ENCODE measurements at places on chromosomes 7 and 10.

GRCh38 chr10:132704008-132704814, 81.7 kb downstream of the NKX6-2 start:
- no peak for DNase-seq

DNA sequence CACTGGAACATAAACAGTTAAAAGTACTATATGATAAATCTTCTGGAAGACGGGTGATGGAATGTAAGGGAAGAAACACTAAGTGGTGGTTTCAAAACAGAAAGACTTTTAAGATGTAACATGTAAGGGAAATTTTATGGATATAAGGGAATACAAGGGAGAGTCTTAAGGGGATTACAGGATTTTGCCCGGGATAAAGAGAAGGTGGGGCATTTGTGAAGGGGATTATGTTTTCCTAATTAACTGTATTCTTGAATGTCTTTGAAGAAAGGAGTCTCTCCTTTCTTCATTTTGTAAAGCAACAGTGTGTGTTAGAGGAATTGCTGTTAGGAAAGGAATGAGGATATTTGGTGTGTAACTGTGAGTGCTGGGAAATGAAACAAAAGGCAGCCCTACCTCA, 745.2 kb downstream of the AUTS2 start:
- no peak for DNase-seq

DNA sequence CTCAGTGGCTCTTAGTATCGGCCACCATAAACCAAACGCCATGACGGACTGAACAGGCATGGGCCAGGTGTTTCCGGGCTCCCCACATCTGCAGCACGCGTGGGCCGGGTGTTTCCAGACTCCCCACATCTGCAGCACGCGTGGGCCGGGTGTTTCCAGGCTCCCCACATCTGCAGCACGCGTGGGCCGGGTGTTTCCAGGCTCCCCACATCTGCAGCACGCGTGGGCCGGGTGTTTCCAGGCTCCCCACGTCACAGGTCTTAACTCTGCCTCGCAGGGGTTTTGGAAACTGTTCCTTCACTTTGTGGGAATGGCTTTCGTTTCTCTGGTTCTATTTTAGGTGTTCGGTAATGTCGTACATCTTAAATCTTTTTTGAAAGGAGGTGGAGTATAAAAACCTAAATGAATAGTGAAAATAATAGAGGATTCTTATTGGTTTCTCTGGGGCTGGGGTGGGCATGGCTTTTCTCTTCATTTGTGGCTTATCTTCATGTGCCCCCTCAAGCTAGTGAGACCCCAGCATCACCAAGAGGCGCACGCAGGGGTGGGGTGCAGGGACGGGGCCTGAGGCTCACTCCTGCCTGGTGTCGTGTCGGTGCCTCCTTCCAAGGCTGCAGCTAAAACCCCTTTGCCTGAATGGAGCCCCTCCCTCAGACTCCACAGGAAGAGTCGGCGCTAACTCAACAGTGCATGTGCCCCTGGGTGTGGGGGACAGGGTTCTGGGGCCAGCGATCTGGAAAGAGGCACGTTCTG, 126.3 kb downstream of the WDR37 start:
- no peak for DNase-seq

GRCh38 chr7:71112436-71112835, 19.5 kb upstream of the GALNT17 start:
- DNase-seq: no peak

Measured in fibroblast of skin of right quadriceps (primary cell).